ENCODE measurements at places on chromosomes 4 and X.

DNA sequence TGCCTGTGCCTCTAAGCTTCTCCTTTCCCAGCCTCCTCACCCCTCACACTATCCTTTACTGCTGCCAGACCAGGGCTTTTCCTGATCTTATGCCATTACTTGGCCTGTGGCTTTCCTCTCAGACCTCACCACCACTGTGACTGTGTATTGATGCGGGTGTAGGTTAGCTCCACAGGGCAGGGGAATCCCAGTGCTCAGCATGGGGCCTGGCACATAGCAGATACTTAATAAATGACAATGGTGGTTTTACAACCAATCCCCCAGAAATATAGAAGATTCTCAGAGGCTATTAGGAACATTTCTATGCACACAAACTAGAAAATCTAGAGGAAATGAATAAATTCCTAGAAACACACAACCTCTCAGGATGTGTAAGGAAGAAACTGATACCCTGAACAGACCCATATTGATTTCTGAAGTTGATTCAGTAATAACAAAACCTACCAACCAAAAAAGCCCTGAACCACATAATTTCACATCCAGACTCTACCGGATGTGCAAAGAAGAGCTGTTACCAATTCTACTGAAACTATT, 129.6 kb upstream of the QRFPR start:
- DNase-seq = no peak

DNA sequence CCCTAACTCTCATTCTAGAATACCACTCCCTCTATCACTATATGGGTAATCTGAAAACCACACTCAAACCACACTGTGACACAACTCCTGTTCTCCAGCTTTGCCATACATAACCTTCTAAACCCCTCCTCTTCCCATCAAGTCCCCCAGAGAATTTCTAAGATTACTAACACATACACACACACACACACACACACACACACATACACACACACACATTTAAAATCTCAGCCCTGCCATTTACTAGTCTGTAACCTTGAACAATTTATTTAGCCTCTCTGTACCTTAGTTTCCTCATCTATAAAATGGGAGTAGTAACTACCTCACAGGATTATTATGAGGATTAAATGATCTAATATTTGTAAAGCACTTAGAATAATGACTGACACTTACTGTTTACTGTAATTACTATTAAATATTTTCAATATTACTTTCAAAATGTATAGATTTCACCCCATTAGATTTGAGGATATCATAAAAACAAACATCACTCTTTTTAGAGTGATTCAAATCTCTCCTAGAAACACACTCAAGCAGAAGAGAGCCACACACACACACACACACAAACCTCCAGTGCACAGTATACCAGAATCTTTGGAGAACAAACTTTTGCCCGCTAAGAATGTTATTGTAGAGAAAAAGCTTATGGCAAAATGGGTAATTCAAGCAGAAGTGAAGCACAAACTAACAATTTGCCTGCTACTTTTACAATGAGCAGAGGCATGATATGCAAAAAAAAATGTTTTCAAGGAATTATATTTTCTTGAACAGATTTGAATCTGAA, 3.8 kb downstream of the ANKRD50 start:
- DNase-seq = peak; percentile 43

DNA sequence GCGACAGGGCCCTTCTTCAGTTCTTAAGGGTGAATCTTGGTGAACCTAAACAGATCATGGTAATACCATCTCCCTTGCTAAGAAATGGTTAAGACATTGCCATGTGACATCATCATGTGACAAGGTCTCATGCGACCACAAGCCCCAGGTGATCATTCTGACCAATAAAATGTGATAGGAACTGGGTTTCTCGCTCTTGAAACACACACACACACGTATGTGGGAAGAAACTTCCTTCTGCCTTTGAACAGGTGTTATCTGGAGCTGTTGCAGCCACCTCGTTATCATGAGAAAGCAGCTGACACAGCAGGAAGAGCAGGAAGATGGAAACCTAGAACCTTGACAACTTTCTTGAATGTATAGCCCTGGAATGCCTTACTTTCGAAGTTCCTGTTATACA, 10.2 kb downstream of the SOD3 start:
- DNase-seq = no peak

DNA sequence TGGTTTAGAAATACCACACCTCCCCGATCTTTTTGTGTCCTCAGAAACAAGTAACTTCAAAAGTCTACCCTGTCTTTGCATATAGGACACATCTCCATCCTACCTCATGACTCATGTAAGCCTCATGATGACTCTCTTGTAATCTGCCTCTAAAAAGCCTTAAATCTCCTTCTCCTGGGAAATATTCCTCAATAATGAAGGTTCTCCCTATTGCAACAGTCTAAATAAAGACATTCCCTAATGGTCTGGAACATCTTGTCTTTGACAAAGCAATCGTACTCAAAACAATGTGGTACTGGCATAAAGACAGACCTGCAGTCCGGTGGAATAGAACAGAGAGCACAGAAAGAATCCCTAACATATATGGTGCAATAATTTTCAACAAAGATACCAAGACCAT, 257.7 kb downstream of the OPHN1 start:
- peak; percentile 66 for DNase-seq

DNA sequence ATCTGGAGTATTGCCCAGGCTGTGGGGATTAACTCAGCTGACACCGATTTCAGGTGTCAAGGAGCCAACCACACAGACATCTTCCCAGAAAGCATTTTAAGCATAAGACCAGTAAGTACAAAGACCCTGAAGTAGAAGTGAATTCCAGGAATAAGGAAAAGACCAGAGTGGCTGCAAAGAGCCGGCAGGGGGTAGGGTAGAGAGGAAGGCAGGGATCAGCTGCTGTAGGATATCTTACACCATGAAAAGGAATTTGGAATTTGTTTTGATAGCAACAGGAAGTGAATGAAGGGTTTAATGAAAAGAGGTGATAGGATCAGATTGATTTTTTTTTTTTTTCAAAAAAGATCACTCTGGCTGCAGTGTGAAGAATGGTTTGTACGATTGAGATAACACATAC, 113.6 kb upstream of the PPARGC1A start:
- DNase-seq = peak; percentile 21

DNA sequence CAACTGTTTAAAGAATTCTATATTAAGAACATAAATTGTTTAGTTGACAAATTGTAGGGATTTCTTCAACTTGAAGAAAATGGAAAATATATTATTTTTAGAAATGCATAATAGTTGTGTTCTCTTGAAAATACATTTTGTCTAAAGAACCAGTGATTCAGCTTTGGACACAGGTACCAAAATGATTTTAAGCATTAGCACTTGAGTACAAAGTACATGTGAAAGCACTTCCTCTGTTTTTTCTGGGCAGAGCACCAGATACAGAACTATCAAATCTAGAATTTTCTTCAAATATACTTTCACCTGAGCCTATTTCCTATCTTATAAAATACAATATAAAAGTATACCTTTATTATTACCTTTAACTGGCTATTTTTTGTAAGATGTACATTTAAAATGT, 539.8 kb downstream of the ADGRL3 start:
- DNase-seq = no peak

DNA sequence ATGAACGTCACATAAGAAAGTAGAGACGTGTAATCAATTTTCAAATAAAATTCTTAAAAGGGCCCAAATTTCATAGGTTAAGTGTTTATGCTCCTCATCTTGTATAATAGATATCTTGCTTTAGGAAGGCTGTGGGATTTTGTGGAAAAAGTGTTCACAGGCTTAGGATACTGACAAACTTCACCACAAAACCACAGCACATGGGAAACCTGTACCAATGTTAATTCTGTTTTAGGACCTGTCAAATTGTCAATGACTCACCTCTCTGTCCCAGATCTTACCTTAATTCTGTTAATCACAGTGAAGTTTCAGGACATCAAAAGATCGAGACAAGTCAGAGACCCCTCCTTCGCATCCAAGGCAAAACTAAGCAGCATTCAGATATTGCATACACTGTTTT, 24.2 kb downstream of the FGFBP1 start:
- DNase-seq = no peak

- no peak for DNase-seq
Measured at GRCh38 chr4:39635023-39635422, 3.6 kb downstream of the SMIM14 start.

DNA sequence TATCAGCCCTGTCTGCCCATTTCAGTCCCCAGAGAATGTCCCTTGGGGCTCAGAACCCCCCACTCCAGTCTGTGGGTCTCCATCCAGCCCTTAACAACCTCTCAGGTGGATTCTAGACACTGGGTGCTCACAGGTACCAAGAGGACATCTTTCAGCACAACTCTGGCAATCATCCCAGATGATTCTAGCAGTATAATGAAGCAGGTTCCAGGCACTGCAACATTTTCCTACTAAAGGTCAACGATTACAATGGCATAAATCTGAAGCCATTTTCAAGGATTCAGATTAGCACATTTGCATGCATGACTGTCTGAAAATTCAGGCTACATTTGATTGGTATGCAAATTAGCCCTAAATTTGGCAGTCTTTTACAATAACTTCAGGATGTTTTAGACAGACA, 10.0 kb downstream of the SLC2A9 start:
- DNase-seq = no peak

DNA sequence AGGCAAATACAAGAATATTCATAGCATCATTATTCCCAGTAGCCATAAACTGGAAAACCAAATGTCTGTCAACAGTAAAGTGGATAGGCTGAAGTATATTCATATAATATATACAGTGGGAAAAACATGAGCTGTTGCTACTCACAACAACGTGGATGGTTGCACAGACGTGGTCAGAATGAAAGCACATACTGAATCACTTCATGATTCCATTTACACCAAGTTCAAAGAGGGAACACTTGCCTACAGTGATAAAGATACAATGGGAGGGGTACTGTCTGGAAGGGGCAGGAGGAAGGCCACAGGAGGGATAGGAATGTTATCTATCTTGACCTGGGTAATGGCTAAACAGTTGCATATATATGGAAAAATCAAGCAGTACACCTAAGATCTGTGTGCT, 25.3 kb downstream of the APBB2 start:
- no peak for DNase-seq

- peak; percentile 23 for DNase-seq
Measured at GRCh38 chrX:69060631-69061408, 104.4 kb downstream of the PJA1 start.

DNA sequence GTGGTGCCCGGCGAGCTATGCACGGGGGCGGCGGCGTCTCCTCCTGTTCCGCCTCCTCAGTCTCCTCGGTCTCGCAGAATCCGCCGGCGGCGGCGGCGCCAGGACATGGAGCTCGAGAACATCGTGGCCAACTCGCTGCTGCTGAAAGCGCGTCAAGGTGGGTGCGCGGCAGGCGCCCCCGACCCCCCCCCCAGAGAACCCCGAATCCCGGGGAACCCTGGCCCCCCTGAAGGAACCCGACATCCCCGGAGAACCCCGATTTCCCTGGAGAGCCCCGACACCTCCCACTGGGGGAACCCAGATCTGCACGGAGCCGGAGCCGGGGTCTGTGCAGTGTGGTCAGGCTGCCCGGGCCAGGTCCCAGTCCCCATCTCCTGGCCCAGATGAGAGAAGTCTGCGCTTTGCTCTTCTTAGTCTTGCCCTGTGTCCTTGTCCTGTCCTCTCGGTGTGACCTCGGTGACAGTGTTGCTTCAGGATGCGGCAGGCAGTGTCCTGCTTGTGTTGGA, 648 bp downstream of the GRK4 start:
- peak; percentile 68 for DNase-seq

GRCh38 chr4:54315561-54316538, 86.8 kb downstream of the PDGFRA start:
- no peak for DNase-seq

GRCh38 chr4:146098978-146099377, 76.5 kb upstream of the LSM6 start:
- DNase-seq = no peak

DNA sequence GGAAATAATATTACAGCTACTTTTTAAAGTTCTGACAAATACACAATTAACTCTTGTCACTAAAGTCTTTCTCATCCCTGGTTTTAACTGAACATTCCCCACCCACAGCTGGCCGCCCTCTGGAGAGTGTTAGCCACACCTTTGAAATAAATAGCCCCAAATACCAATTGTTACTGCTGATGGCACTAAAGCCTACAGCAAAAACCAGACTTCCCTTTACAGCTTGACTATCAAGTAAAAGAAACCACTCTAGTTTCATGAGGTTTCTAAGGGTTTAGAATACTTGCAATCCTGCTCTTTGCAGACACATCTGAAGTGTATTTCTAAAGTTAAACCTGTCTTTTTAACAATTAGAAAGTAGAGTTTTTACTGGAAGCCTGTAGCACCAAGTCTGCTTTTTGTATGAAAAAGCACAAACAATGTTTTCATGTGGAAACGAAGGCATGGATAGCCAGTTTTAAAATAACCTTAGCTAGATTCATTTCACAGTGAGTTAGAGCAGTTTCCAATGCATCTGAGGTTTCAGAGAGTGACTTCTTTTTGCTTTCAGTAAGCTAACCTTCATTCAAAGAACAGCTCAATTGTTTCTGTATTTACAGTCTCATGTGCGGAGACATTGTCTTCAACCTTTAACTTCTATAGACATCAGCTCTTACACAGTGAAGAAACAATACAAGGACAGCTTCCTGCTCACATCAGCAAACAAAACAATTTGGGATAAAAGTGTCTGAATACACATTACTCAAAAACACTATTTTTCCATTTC, 164.8 kb upstream of the VEGFC start:
- no peak for DNase-seq

- peak; percentile 9 for DNase-seq
Measured at GRCh38 chr4:149031399-149031798, 589.2 kb upstream of the NR3C2 start.

GRCh38 chr4:5120468-5120867, 69.2 kb downstream of the STK32B start:
- DNase-seq = peak; percentile 65

- peak; percentile 75 for DNase-seq
Measured at GRCh38 chrX:9356846-9357245, 108.0 kb upstream of the TBL1X start.

DNA sequence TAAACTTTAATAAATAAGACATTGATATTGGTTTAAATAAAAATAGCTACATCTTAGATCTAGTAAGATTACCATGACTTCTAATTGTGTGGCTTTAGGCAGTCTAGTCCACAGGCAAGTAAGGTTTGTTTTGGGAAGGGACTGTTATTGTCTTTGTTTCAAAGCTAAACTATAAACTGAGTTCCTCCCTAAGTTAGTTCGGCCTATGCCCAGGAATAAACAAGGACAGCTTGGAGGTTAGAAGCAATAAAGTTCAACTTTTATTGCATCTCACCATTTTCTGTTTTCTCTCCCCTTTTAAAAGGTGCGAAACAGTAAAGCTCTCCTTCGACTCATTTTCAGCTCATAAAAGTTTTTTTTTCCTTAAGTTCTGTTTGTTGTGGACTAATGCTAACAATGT, 70.4 kb upstream of the S100G start:
- no peak for DNase-seq

- DNase-seq = peak; percentile 38
Measured at GRCh38 chr4:15778289-15779241, at the start of gene CD38. Gene CD38, plus strand, starts transcription at chr4:15778328. Its CDS starts 87 bp downstream, at chr4:15778415.
